T1000 (cell line): ENCODE measurements at places on chromosomes 3 and 15.

DNA sequence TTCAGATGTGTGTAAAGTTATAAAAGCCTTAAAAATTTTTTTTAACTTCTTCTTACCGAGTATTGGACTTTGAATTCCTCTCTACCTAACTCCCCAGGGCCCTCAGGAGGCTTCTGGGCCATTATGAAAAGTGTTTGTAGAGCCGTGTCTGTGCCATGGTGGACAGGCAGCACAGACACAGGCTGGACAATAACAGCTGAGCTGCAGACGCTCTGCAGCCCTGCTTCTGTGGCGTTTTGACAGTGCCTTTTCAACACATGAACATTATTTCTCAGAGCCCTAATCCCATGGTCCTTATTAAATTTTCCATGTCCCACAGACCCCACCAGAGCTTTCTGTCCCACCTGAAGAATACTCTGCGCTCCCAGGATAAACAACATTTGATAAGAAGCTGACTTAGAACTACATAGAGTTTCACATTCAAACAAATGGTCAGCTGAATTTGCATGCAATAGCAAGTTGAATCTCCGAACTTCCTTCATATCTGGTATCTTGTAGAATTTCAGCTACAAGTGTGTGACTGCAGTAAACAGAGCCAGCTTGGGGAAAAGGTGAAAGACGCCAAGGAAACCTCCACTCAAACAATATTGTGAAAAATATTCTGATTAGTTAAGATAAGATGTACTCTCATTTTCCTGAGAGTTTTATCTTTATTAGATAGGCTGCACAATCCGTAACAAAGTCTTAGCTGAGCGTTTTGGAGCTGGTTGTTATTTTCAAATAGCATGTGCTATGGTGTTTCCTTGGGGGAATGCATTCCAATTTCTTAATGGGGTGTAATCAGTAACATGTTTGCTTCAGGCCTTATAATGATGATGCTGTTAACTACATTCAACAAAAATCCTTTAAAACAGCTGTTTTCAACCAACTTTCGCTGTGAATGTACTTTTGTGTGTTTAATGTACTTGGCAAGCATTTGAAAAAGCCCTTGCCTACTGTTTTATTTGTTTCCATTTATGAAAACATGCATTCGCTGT lies 378.2 kb downstream of the MECOM start:
- no peak for DNase-seq

- DNase-seq, result no peak
Measured at GRCh38 chr3:110925798-110926197, 145.8 kb upstream of the NECTIN3 start.

DNA sequence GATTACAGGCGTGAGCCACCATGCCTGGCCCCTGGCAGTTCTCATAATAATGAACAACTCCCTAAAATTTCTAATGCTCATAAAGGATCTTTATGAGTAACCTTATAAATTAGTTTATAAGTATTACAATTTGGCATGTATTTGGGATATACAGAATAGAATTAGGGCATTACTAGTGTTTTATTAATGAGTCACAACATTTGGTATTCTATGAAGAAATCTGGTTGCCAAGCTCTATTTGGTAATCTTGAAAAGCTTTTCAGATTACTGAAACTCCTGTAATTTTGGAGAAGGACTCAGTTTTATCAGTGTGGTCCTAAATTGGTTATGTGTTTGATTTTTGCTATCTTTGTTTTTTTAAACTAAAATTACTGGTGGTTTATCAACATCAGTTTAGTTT lies 45.8 kb downstream of the TM6SF1 start:
- no peak for DNase-seq

DNA sequence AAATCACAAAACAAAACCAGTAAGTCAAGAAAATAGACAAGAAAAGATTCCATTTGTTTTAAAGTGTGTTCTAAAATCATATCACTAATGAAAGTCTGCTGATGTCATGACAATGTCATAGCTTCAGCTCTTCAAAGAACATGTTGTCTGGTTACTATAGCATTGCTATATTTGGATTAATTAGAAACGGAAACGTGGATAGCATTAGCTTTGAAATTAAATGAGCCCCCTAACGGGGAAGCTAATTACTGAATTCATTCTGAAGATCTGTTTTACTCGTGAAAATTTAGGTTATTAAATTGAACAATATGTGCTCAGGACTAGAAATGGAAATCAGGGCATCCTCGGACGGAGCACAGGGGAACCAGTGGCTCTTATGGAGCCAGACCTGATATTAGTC lies 316.7 kb upstream of the AGTR1 start:
- no peak for DNase-seq

GRCh38 chr3:176395240-176395639 lies 802.0 kb downstream of the TBL1XR1 start:
- DNase-seq, result no peak

DNA sequence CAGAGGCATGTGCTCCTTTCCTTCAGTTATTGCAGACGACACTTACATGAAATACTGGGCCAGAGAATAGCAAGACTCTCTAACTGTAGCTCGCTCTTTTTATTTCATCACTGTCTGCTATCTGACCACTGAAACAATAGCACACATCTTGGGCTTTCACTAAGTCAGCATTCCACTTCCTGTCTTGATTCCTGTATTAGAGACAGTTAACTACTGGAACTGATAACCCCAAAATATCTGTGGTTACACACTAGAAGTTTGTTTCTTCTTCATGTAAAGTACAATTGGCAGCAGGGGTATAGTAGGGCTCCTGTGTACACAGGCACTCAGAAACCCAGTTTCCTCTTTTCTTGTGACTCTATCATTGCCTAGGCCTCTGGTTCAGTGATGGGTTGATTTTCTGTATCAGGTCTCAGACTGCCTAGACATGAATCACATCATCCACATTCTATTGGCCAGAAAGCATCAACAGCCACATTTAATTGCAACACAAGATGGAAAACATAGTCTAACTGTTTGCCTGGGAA lies 230.2 kb upstream of the CD96 start:
- no peak for DNase-seq

GRCh38 chr15:77864211-77865105 lies 213.1 kb downstream of the TBC1D2B start:
- no peak for DNase-seq

DNA sequence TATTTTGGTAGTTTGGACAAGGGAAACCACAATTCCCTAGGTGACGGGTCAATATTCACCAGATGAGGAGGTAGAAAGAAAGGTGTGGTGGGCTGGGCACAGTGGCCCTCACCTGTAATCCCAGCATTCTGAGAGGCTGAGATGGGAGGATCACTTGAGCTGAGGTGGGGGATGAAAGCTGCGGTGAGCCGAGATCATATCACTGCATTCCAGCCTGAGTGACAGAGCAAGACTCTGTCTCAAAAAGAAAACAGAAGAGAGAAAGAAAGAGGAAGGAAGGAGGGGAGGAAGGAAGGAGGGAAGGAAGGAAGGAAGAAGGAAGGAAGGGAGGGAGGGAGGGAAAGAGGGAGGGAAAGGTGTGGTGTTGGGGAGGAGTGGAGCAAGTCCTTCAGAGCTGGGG lies 56.1 kb upstream of the RNF7 start:
- DNase-seq, result no peak

DNA sequence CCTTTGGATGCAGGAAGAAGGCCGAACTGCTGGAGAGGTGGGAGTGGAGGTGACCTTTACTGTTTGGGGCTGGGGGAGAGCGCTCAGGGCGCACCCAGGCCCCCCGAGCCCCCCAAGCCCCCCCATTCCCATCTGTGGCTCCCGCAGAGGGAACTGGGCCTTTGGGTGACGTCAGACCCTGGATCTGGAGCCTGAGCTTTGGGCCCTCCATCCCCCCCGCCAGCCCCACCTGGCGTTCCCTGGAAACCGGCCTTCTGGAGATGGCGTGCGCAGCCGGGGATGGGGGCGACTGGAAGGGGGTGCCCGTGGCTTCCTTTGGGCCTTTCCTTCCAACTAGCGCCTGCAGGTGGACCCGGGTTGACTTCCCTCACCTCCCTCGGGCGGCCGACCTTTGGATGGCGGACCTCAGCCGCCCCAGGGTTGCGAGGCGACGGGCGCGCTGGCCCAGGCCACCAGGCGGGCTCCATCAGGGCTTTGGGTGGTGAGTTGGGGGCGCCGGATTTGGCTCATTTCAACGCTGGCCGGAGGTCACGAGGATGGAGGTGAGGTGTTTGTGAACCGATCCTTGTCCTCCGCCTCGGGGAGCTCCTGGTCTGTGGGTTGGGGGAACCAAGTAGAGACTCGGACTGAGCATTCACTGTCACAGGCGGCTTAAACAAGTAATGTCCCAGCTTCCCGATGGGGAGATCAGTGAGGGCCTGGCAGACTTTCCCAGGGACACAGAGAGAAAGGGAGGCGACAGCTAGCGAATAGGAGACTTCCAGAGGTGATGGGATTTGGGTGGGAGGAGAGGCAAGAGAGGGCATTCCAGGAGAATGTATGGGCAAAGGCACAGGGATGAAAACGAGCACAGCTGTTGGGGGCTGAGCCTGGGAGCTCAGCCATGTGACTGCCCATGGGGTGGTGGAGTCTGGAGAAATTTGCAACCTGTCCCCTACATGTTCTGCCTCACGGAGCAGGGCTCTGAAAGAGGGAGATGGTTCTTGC lies 709 bp downstream of the SCAMP5 start:
- DNase-seq, result no peak
